ENCODE measurements at places on chromosomes 11 and 22. TPM values are rescaled to one million over a fixed set of nuclear protein-coding genes. Genes with fewer than 3 reads are reported as not detected.

Gene RASL10A
- total RNA-seq = not detected

Gene GAL
- 0.46 TPM for total RNA-seq

Gene OR56B4
- not detected for total RNA-seq

Gene ST14
- total RNA-seq = not detected

Gene MS4A8
- not detected for total RNA-seq

Gene OMP
- total RNA-seq = not detected

Gene ASRGL1
- total RNA-seq = 4.3 TPM

Gene CPT1B
- 12.8 TPM for total RNA-seq

Gene OLFML1
- total RNA-seq = not detected

Gene CEND1
- not detected for total RNA-seq

All from melanocyte of skin (primary cell).